ENCODE measurements at places on chromosomes 7 and 10. TPM values are rescaled to one million over a fixed set of nuclear protein-coding genes. Genes with fewer than 3 reads are reported as not detected.

DNA sequence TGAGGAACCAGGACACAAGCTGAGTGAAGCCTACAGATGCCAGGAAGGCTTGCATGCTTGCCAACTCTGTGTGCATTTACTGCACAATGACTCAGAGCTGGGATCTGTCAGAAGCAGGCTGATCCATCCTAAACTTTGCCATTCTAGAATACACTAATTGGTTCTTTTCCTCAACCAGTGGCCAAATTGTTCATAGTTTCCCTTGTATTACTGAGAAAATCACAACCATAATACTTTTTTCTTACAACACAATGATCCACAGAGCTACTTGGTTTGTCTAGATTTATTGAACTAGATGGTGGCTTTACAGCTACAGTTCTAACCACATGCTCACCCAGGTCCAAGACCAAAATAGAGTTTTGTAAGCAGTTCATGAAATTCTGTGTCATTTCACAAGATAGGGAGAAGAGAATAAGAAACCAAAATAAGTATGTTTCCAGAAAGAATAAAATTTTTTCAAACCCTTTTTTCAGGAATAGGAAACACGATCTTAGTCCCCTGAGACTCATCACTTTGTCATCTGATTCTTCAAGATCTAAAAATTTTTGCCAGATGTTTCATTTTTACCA is 21.0 kb upstream of the LRRC17 start:
- no peaks in the 10 kb centered on the region for H3K27me3 ChIP-seq
- H3K4me3 ChIP-seq = no peak overlapping the region
- DNase-seq = peak; percentile 35
- H3K36me3 ChIP-seq = no peaks in the 10 kb centered on the region
- H3K4me1 ChIP-seq = peaks cover 13% of the 10 kb centered on the region
- no peak overlapping the region for H3K27ac ChIP-seq

DNA sequence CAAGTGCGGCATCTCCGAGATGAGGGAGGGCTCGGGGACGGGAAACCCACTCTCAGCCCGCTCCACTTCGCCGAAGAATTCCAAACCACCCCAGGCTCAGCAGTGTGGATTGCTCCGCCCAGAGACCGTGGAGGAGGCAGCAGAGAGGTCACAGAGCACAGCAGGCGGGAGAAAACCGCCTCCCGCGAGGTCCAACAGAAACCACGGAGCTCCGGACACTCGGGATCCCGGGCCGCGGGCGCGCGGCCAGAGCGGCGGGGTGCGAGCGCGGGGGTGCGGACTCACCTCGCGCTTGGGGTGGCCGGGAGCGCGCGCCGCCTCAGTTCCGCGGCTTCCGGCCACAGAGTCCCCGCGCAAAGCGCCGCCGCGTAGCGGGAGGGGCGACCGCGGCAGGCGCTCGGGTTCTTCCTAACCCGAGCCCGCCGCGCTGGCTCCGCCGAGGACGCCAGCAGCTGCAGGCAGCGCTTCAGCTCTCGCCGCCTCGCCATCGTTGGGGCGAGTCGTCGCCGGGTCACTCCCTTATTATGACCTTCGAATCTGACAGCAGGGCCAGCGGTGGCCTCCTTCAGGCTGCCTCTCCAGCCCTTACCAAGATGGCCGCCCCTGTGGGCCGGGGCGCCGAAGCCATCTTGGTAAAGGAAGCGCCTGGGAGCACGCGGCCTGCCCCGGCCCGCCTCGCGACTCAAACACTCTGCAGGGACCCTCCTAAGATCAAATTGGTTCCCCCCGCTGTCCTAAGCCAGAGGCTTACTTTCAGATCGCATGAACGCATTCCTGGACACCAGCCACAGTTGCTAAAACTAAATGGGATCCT is at the start of gene NAPEPLD:
Gene NAPEPLD (minus strand): TSS at position 106 of the 814 bp plus-strand sequence. CDS start 20,323 bp downstream, outside the sequence.
- no peaks in the 10 kb centered on the region for H3K27me3 ChIP-seq
- no peaks in the 10 kb centered on the region for H3K36me3 ChIP-seq
- H3K27ac ChIP-seq = peak within 1 kb of the TSS; percentile 89
- H3K4me3 ChIP-seq = peak within 1 kb of the TSS; percentile 65

GRCh38 chr10:28054228-28054860 is 55.5 kb upstream of the ODAD2 start:
- no peaks in the 10 kb centered on the region for H3K27me3 ChIP-seq
- no peaks in the 10 kb centered on the region for H3K36me3 ChIP-seq
- DNase-seq = peak; percentile 31
- H3K27ac ChIP-seq = peak overlapping the region; percentile 73
- H3K4me3 ChIP-seq = no peak overlapping the region
- H3K4me1 ChIP-seq = no peaks in the 10 kb centered on the region

DNA sequence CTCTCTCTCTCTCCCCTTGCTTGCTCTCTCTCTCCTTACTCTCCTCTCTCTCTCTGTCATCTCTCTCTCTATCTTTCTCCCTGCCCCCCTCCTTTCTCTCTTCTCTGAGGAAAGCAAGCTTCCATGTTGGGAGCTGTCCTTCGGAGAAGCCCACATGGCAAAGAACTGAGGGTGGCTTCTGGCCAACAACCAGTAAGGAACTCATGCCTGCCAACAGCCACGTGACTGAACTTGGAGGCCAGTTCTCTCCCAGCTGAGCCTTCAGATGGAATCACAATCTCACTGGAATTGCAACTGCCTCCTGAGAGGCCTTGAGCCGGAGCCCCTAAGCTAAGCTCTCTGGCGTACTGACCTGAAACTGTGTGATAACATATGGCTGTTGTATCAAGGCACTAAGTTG is 12.0 kb upstream of the DHTKD1 start:
- no peak overlapping the region for H3K4me3 ChIP-seq
- DNase-seq = no peak
- H3K27ac ChIP-seq = no peak overlapping the region
- H3K27me3 ChIP-seq = no peaks in the 10 kb centered on the region
- no peaks in the 10 kb centered on the region for H3K36me3 ChIP-seq
- no peaks in the 10 kb centered on the region for H3K4me1 ChIP-seq

DNA sequence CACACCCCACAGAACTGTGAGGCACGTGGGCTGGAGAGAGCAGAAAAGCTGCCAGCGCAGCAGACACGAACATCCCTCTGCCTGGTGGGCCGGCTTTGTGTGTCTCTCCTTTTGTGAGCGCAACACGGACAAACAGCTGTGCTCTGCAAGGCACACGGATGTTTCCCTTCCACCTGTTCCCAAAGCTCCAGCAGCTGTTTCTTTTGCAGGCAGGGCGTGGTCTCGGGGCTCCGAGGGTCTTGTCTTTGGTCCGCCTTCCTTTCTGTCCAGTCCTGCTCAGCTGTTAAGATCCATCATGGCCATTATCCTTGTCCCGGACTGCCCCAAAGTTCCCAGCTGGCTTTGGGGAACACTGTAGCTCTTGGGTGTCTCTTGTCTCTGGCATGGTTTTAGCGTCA is 32.7 kb upstream of the SH2B2 start:
- no peaks in the 10 kb centered on the region for H3K36me3 ChIP-seq
- no peak overlapping the region for H3K4me3 ChIP-seq
- no peak overlapping the region for H3K27ac ChIP-seq

- no peaks in the 10 kb centered on the region for H3K36me3 ChIP-seq
- no peak overlapping the region for H3K27ac ChIP-seq
- H3K4me3 ChIP-seq = no peak overlapping the region
- no peaks in the 10 kb centered on the region for H3K4me1 ChIP-seq
- H3K27me3 ChIP-seq = no peaks in the 10 kb centered on the region
These were observed 77.7 kb downstream of the WDFY4 start for GRCh38 chr10:48762064-48763042.

DNA sequence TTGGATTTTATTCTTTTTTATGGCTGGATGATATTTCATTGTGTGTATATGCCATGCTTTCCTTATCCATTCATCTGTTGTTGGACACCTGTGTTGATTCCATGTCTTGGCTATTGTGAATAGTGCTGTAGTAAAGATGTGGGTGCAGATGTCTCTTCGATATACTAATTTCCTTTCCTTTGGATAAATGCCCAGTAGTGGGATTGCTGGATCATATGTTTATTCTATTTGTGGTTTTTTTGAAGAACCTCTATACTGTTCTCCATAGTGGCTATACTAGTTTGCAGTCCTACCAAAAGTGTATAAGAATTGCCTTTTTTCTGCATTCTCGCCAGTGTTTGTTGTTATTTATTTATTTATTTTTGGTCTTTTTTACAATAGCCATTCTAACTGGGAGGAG is 159.8 kb downstream of the WNT2 start:
- no peaks in the 10 kb centered on the region for H3K36me3 ChIP-seq
- H3K4me3 ChIP-seq = no peak overlapping the region
- no peaks in the 10 kb centered on the region for H3K4me1 ChIP-seq
- H3K27ac ChIP-seq = no peak overlapping the region

GRCh38 chr10:30034433-30035137 is 24.8 kb downstream of the JCAD start:
- H3K4me3 ChIP-seq = no peak overlapping the region
- H3K27me3 ChIP-seq = no peaks in the 10 kb centered on the region
- H3K4me1 ChIP-seq = peaks cover 8% of the 10 kb centered on the region
- no peak overlapping the region for H3K27ac ChIP-seq
- no peaks in the 10 kb centered on the region for H3K36me3 ChIP-seq

- peak; percentile 36 for DNase-seq
- peak overlapping the region; percentile 85 for H3K27ac ChIP-seq
- no peaks in the 10 kb centered on the region for H3K27me3 ChIP-seq
- H3K4me1 ChIP-seq = peaks cover 9% of the 10 kb centered on the region
- peak overlapping the region; percentile 95 for H3K4me3 ChIP-seq
- H3K36me3 ChIP-seq = no peaks in the 10 kb centered on the region
These were observed 863 bp downstream of the CCNY start for GRCh38 chr10:35336921-35337823.

- H3K36me3 ChIP-seq = no peaks in the 10 kb centered on the region
- H3K4me3 ChIP-seq = no peak overlapping the region
- H3K27ac ChIP-seq = peak overlapping the region; percentile 49
- H3K4me1 ChIP-seq = no peaks in the 10 kb centered on the region
- H3K27me3 ChIP-seq = no peaks in the 10 kb centered on the region
- DNase-seq = no peak
These were observed 13.8 kb downstream of the CYTH3 start for GRCh38 chr7:6258440-6259182.

DNA sequence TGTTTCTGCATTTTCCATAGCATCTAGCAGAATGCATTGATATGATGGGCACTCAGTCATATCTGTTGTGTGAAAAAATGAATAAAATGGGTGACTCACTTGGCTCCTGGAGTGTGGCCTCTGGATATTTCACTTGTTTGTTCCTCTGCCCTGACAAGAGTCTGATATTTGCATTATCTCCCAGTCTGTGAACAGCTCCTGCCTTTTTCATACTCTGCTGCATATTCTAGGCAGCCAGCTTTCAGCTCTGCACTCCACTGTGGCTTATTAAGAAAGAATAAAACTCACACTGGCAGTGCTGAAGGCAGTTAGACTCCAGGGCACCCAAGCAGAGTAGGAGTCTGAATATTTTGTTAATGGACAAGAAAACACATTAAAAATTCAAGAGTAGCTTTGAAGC is 623.9 kb downstream of the SORCS1 start:
- H3K36me3 ChIP-seq = no peaks in the 10 kb centered on the region
- H3K27ac ChIP-seq = no peak overlapping the region
- no peaks in the 10 kb centered on the region for H3K4me1 ChIP-seq
- no peaks in the 10 kb centered on the region for H3K27me3 ChIP-seq
- no peak for DNase-seq

GARS1 gene
- total RNA-seq = 64.3 TPM

DNA sequence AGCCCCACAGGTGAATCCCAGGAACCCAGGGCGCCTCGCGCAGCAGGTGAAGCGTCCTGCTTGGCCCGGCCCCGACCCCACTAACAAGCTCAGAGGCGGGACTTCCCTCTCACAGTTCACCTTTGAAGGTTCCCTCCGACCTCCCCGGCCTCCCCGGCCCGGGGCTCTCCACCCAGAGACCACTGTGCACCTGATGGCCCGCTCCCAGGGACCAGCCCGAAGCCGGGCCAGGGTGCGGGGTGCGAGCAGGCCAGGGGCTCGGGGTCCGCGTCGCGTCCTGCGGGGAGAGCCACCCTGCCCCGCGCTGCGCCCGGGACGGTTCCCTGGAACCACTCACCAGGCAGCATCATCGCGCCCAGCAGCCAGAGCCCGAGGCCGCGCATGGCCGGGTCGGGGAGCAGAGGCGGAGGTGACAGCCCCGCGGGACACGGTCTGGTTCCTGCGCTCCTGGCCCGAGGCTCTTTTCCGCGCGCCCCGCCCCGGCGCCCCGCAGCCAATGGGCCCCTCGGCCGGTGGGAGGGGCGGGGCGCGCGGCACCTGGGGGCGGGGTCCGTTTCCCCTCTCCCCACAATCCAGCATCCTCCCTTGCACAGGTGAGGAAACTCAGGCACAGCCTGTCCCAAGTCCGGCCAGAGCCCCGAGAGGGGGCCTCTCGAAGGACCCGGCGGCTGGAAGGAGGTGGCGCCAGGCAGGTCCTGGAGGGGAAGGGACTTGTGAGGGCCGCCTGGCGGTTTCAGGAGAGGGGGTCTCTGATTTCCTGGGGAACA is at the start of gene ADAM8:
Gene ADAM8 (minus strand): TSS at position 434 of the 767 bp plus-strand sequence. CDS start 51 bp downstream, at position 383.
- H3K36me3 ChIP-seq = no peaks in the 10 kb centered on the region
- no peak within 1 kb of the TSS for H3K4me3 ChIP-seq
- no peak for DNase-seq
- H3K4me1 ChIP-seq = peaks cover 7% of the 10 kb centered on the region
- H3K27me3 ChIP-seq = no peaks in the 10 kb centered on the region

- no peaks in the 10 kb centered on the region for H3K27me3 ChIP-seq
- no peaks in the 10 kb centered on the region for H3K4me1 ChIP-seq
- no peak overlapping the region for H3K27ac ChIP-seq
- no peaks in the 10 kb centered on the region for H3K36me3 ChIP-seq
- no peak for DNase-seq
These were observed 353.2 kb downstream of the HGF start for GRCh38 chr7:81416659-81417058.

DNA sequence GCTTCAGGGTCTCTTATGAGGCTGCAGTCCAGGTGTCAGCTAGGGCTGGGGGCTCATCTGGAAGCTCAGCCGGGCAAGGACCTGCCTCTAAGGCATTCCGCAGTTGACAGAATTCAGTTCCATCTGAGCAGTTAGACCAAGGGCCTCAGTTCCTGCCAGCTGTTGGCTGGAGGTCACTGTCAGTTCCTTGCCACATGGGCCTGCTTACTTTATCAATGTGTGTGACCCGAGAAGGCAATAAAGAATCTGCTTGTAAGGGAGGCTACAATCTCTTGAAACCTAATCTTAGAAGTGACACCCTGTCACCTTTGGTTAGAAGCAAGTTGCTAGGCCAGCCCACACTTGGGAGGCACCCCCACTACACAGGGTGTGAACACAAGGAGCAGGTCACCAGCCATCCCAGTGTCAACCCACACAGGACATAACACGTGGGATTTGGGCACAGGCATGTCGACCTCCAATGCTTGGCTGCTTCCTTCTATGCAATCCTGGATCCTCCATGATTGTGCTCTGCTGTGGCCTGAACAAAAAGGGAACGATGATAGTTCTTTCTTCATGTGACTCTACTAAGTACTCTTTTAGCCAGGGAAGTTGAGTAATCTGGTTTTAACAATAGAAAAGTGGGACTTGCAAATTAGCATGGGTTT is 41.8 kb downstream of the MTURN start:
- no peaks in the 10 kb centered on the region for H3K27me3 ChIP-seq
- no peaks in the 10 kb centered on the region for H3K36me3 ChIP-seq
- no peak overlapping the region for H3K4me3 ChIP-seq
- DNase-seq = no peak
